ENCODE measurements at places on chromosomes 16 and 17. TPM values are rescaled to one million over a fixed set of nuclear protein-coding genes. Genes with fewer than 3 reads are reported as not detected.

Gene MT4
- total RNA-seq, result 46.1 TPM

Gene ITGAX
- total RNA-seq, result 1.5 TPM

Gene CMTM2
- total RNA-seq, result not detected

Gene SPNS2
- 87.0 TPM for total RNA-seq

Gene HS3ST4
- 0.84 TPM for total RNA-seq

Gene CD300LF
- total RNA-seq, result not detected

Gene CDH5
- 10.2 TPM for total RNA-seq

Gene GRAP
- total RNA-seq, result 0.95 TPM

Gene CES3
- 1.3 TPM for total RNA-seq

Gene PMP22
- 43.3 TPM for total RNA-seq

Gene ATP2A1
- total RNA-seq, result 0.17 TPM

Gene CHST4
- not detected for total RNA-seq

Gene SNX20
- total RNA-seq, result 1.5 TPM

Gene DHX38
- 48.6 TPM for total RNA-seq

Gene PDE6G
- total RNA-seq, result not detected

Gene APOBR
- 1.8 TPM for total RNA-seq

Gene IRX5
- total RNA-seq, result 72.9 TPM

Gene CCDC102A
- total RNA-seq, result 15.4 TPM

Gene KCTD19
- 0.11 TPM for total RNA-seq

Gene KRT40
- not detected for total RNA-seq

Gene CDR2
- total RNA-seq, result 17.8 TPM

Gene SPOP
- total RNA-seq, result 55.0 TPM

Data from lower leg skin (tissue), 4 donors.